ENCODE measurements at places on chromosomes 16 and 17.

DNA sequence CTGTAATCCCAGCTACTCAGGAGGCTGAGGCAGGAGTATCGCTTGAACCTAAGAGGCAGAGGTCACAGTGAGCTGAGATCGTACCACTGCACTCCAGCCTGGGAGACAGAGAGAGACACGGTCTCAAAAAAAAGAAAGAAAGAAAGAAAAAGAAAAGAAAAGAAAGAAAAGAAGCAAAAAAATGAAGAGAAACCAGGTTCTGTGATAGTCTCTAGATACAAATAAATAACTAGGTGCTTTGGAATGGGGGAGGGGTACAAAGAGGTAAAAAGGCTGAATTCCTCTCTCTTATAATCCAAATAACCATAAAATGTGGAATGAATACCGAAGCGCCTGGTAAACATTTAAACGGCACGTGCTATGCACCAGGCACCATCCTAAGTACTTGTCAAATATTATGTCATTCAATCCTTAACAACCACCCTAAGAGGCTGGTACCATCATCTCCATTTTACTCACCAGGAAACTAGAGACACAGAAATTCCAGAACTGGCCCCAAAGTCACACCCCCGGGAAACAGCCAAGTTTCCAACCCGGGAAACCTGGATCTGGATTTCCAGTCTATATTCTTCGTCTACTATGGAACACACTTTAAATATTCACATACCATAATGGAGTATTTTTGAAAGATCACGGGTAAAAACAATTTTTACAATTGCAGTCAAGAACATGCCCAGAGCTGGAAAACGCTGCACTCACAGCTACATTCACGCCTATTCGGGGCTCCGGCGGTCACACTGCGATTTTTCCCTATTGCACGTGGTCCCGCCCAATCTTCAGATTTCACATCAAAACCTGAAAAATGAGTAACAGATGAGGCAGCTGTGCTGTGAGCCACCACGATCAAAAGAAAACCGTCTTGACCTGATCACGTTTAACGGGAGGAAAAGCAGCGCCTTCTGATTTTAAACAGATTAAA lies 10.5 kb downstream of the NXN start:
- DNase-seq: no peak

DNA sequence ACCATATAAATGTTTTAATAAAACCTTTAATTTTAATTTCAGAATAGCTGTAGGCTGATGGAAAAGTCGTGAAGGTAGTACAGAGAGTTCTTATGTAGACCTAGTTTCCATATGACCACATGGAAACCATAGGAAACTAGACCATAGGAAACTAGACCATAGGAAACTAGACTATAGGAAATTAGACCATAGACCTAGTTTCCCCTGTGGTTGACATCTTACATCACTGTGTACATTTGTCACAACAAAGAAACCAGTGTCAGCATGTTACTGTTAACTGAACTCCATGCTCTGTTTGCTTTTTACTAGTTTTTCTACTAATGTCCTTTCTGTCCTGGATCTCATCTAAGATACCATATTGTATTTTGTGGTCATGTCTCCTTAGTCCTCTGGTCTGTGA lies 14.6 kb downstream of the NUDT7 start:
- no peak for DNase-seq

- no peak for DNase-seq
These were observed 980 bp downstream of the LLGL1 start for GRCh38 chr17:18226284-18226945.

GRCh38 chr17:12730931-12731521 lies 58.3 kb upstream of the ARHGAP44 start:
- no peak for DNase-seq

DNA sequence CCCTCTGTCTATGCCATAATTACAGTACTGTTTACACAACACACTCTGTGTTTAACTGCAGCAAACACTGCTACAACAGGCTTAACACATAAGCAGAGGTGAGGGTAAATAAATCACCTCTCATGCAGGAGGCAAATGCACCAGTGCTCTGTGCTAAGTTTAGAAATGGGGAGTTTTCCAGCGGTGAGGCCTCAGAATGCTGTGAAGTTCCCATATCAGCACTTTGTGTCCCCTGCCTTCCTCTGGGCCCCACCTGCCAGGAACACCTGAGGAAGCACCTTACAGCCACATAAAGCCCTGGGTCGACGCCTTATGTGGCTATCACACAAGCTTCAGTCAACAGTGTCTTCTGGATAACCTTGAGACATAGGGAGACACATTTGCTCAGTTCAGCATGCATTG lies 304.5 kb downstream of the HAPSTR1 start:
- no peak for DNase-seq

DNA sequence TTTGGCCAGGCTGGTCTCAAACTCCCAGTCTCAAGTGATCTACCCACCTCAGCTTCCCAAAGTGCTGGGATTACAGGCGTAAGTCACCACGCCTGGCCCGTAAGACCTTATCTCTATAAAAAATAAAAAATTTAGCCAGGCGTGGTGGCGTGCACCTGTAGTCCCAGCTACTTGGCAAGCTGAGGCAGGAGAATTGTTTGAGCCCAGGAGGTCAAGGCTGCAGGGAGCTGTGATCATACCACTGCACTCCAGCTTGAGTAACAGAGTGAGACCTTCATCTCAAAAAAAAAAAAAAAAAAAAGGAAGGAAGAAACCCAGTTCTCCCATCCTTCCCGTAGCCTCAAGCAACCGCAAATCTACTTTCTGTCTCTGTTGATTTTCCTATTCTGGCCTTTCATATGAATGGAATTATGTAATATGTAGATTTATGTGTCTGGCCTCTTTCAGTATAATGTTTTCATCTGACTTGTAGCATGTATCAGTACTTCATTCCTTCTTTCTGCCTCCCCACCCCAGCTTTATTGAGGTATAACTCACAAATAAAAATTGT lies 11.2 kb downstream of the CASC3 start:
- DNase-seq: no peak

DNA sequence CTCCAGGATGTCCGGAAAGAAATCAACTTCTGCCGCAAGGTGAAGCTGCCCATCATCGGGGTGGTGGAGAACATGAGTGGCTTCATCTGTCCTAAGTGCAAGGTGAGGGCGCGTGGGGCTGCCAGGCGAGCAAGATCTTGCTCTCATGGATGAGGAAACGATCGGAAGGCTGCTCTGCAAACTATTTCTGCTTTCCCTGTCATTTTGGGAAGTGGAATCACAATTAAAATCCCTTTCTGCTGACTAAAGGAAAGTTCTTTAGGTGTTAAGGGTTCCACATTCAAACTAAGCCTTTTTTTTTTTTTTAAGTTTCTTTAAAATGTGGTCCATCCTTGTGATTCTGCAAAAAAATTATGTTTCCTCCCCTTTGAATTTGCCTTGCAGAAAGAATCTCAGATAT lies 17.7 kb downstream of the NUBP1 start:
- DNase-seq: no peak

DNA sequence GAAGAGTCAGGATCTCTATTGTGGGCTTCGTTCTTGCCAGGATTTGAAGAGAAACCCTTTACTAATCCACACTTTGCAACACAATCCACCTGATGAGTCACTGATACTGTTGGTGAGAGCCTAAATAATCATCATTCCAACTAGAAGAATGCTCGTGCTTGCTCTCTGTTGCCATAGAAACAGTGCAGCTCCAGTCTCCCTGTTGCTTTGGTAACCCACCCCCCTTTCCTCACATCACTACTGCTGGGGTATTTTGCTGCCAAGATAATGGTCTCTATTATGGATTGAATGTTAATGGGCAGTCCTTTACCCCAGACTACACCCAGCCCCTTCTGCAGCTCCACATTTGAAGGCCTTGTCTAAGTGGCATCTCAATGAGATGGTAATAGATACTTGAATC lies 190.4 kb downstream of the ABCC12 start:
- no peak for DNase-seq

DNA sequence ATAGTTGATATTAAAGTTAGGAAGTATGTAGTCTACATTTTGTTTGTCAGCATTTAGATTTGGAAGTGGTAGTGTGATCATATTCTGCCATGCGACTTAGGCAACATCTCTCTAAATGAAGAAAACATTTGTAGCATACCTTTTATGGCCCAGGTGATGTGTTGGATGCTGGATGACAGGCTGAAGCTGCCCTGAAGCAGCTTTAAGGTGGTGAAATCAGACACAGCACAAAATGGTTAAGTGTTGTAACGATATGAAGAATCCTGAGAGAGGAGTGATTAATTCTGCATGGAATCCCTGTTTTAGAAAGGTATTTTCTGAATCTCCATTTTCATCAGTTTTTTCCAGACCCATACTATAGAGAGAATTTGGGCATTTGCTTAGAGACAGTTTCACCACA lies 28.3 kb downstream of the AATF start:
- no peak for DNase-seq

DNA sequence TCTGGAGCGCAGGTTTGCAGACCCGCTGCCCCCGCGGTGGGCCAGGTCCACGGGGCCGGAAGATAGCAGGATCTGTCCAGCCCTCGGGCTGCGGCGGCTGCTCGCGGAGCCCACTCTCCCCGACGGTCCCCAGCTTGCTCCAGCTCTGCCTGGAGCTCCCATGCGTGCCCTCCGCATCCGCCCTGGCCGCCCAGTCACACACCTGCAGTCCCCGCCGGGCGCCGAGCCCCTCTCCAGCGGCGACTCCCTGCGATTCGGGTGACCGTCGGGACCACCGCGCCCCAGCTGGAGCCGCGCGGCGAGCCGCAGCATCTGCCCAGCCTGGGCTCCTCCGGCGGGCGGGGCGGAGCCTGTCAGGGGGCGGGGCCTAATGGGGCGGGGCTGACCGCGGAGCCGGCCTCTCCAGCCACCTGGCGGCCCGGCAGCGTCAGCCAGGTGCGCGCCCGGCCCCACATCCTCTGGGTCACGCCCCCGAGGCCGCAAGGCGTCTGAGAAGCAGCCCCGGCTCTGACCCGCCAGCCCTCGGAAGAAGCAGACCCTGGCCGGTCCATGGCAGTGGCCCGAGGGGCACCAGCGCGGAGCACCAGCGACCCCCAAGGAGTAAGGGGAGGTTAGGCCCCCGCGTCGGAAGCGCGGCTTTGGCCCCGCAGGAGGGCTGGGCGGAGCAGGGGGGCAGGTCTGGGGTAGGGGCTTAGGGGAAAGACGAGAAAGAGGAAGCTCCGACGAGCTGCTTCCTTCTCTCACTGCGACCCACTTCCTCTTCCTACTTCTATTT lies at the start of gene PIK3R5:
TSS of gene PIK3R5 (minus strand) at position 314 of the 775 bp plus-strand sequence. CDS start 54,213 bp downstream, outside the sequence.
- DNase-seq: peak; percentile 76

- DNase-seq: no peak
These were observed 13.6 kb upstream of the GIP start for GRCh38 chr17:48981927-48982539.
